ENCODE measurements at places on chromosomes 13 and 19.
A peak's percentile ranks its signal among the peaks of the same experiment; 100 is the strongest.

- no peak for DNase-seq
Measured at GRCh38 chr13:113833111-113833830, 30.6 kb downstream of the GAS6 start.

DNA sequence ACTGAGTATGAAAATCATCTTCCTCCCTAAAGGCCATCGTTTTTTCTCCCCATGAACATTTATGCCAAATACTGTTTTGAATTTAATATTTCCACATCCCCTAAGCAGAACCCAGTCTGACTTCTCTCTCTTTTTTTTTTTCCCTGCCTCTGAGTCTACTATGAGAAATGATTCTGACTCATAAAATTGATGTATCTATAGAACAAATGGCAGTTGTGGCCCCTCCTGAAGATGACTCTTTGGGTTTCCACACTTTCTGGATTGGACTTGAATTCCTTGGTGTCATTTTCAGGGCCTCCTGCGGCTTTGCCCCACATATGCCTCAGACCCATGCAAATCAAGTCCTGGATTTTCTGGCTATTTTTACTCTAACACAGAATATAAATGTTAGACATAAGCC lies 22.7 kb upstream of the NAXD start:
- DNase-seq: no peak

DNA sequence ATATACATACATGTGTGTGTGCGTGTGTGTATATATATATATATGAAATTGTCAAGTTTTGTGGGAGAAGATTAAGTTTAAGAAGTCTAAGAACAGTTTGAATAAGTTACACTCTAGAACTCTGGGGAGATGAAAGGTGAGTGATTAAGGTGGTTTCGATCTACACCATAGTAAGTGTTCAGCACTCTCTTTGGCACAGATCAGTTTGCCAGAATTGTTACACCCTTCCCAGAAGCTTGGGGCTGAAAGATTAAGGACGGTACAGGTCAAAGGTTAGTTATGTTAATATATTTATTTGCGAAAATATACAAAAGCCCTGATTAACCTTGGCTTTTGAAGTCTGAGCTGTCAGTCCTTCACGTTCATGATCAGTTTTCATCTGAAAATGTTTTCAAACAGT lies 309.1 kb downstream of the KLF5 start:
- DNase-seq: no peak

DNA sequence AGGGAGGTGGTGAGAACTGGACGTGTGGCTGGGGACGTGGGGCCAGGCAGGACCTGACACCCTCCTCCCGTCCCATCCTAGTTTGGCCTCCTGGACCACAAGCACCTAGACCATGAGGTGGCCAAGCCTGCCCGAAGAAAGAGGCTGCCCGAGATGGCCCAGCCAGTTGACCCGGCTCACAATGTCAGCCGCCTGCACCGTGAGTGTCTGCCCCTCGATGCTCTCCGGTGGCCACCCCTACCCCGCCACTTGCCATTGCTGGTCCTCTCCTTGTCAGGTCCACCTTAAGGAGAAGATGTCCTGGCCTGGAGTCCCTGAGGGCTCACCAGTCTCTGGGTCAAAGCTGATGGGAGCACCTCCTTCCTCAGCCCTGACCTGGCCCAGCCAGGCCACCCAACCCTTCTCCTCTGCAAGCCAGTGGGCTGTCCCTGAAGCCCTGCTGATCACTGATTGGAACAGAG lies 2.2 kb downstream of the ANGPTL4 start:
- DNase-seq: no peak

DNA sequence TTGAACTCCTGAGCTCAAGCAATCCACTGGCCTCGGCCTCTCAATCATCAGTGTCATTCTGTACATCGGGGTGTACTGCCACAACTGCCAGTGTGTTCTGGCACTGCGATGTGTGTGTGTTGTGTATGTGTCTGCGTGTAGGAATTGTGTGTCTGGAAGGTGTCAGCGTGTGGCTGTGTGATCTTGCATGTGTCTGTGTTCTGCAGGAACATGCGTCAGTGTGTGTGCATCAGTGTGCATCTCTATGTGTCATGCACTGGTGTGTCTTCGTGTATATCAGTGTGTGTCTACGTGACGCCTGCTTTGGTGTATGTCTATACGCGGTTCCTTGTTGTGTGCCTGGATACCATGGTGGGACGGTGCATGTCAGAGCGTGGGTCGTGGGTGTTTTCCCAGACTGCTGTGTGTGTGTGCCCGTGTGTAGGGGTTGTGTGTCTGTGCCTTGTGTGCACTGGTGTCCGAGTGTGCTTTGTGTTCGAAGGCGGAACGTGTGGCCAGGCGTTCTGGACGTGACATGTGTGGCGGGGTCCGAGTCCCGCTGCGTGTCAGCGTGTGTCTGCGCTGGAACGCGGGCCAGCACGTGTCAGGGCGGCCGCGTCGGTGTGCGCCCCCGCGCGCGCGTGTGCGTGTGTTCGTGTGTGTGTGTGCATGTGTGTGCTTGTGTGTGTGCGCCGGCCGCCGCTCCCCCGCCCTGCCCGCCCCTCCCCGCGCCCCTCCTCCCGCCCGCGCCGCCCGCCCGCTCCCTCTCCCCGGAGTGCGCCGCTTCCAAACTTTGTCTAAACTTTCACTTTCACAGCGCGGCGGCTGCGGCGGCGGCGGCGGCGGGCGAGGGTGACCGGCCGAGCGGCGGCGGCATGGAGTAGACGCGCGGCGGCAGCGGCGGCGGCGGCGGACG lies at the start of gene NFIX:
TSS of gene NFIX (plus strand) at position 775 of the 895 bp plus-strand sequence. CDS start 363 bp downstream, outside the sequence.
- DNase-seq: peak; percentile 50

DNA sequence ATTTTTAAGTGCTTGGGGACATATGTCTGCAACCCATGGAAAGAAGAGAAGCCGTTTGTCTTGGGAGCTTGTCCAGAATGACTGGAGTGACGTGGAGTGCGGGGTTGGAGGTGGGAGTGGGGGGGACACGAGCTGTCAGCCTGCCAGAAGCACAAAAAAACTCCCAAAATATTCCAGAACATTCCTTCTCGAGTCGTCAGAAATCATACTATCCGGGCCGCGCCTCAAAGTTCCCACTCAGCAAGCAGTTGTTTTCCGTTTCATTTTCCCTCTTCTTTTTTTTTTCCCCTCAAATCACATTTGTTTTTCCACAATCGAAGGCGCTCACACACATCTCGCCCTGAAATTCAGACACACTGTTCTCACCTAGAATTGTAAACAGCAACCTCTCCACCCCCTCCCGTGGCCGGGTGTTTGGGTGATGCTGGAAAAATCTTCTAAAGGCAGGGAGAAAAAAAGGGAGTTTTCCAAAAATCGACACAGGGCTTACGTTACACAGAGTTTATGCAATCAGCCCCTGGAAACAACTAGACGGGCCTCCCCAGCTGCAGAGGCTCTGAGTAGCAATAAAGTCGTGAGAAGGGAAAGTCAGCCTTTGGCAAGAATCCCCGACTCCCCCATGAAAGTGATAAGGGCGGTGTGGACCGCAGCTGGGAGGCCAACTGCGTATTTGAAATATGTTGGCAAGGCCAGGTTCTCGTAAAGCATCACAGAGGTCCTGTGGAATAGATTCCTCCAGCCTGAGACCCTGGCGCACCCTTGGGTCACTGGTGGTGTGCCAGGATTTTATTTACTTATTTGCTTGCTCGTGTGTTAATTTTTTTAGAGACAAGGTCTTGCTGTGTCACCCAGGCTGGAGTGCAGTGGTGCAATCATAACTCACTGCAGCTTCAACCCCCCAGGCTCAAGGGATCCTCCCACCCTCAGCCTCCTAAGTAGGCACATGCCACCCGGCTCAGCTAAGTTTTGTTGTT lies 31.2 kb upstream of the KLF2 start:
- DNase-seq: peak; percentile 12

- DNase-seq: no peak
Measured at GRCh38 chr13:25733001-25733491, 318.8 kb downstream of the SHISA2 start.

DNA sequence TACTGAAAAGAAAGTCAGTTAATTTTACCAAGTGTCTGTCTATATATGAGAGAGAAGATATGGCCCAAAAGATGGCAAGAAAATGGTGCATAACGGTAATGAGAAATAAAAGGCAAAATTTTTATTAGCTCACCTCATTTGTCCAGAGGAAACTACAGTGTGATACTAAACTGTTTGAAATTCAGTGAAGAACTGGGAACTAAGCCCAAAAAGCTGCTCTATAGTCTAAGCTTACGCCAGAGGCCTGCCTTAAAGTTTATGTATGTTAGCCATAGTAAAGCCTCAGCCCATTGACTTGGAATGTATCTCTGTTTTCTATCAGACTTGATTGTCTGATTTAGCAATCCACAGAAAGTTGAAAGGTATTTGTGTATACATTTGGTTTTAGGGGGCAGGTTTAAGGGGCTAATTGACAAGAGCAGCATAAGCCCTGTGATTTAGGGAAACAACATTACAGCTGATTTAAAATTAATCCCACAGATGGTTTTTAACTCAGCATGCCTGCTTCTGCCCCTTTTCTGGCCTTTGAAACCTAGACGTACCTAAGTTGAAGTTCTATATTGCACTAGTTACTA lies 91.0 kb upstream of the MAB21L1 start:
- no peak for DNase-seq

DNA sequence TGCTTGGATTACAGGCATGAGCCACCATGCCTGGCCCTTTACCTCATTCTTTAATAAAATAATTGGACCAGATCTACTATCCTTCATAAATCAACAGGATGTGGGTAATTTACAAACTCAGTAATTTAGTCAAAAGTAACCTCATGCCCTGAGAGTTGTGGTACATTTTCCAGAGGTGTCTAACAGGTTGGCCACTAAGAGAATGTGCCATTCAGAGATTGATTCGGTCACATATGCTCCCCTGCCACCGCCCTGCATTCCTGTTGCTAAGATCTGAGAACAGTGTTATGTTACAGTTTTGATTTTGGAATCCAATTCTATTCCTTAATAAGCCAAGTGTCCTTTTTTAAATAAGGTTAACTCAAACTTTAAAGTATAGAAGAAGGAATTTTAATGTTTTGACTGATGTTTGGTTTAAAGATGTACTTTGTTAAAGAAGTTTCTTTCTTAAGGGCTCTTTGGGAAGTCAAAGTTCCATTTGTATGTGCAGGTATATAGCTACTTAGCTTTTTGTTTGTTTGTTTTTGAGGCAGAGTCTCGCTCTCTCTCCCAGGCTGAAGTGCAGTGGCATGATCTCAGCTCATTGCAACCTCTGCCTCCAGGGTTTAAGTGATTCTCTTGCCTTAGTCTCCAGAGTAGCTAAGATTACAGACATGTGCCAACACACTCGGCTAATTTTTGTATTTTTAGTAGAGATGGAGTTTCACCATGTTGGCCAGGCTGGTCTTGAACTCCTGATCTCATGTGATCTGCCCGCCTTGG lies 29.2 kb downstream of the PHF11 start:
- no peak for DNase-seq

DNA sequence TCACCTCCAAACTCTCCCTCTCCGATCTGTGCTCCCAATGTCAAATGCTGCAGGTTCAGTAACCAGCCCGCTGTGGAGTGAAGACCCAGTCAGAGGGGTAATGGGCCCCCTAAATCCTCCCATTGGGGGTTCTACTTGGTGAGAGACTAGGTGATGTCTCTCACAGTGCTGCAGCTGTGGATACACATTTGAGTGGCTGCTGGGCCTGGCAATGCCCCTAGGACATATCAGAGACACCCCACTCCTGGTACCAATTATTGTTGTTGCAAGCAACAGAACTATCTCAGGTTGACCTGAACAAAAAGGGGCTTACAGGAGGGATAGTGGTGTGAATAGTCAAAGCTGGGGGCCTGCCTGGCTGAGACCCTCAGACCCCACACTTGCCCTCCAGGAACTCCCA lies 4.6 kb downstream of the MATK start:
- no peak for DNase-seq

DNA sequence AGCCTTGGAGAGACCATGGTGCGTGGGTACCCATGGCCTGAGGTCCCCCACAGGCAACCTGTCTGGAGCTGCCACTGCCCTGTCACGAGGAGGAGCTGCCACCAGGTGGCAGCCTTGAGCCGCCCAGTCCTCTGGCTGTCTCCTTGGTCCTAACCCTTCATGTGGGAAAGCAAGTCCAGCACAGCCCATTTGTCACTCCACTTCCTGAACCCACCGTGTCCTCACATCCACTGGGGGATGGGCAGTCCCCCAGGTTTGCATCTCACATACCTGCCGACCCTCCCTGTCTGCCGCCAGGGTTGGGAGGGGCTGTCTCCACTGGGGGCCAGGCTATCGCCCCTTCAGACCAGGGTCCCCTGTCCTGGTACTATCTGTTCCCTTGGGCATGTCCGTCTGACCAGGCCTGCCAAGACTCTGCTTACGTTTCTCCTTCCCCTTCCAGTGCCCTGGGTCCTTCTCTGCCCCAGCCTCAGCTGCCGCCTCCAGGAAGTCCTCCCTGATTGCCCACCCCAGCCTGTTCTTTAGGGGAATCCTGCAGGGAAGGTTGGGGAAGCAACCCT lies 4.5 kb downstream of the FAM174C start:
- peak; percentile 84 for DNase-seq

DNA sequence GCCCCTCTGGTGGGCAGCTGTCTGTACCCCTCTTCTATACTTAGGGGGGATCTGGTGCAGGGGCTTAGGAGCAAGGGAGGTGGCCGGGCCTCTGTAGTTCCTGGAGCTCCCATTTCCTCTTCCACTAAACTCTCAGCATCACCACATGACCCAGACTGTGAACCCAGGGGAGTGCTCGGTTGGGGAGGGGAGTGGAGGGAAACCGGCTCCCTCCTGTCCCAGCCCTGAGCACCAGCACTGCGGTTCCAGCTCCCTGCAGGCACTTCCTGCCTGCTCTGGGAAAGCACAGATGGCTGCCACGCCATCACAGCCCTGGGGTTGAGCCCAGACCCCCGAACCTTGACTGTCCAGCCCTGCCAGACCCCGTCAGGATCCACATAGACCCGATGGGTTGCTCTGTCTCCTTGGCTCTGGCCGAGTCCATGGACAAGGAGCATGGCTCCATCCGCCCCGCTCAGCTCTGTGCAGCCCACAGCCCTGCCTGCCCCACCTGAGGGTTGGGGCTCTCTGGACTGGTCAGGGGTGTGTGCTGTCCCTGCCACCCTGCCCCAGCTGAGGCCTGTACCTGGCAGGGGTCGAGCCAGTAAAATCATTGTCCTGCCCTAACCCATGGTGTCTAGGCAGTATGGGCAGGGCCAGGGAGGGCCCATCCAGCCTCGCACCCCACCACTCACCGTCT lies 36.0 kb upstream of the SLC7A10 start:
- no peak for DNase-seq

DNA sequence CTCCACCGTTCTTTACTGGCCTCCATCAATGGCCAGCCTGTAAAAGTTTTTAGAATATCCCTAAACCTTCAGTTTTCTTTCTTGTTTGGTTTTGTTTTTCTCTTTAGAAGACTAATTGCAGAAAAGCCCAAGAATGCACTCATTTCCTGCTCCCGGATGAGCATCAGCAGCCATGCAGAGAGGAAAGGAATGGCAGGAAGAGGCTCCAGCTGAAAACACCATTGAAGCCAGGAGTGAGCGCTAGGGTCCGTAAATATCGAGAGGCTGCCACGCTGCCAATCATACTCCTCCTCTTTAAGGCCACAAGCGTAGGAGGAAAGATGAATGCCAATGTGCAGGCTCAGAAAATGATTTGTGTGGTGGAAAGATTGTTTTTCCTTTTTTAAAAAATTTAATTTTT lies 57.4 kb upstream of the UBE2L5 start:
- DNase-seq: no peak

Data from hematopoietic multipotent progenitor cell treated with erythropoietin and hydrocortisone succinate and interleukin-3 and kit ligand, for 8 days (in vitro differentiated cells).